ENCODE measurements at places on chromosomes 3 and 15. TPM values are rescaled to one million over a fixed set of nuclear protein-coding genes. Genes with fewer than 3 reads are reported as not detected.
A peak's percentile ranks its signal among the peaks of the same experiment; 100 is the strongest.

- DNase-seq = no peak
Measured at GRCh38 chr3:150412561-150413231, 4.6 kb downstream of the TSC22D2 start.

GRCh38 chr3:160981217-160981938 is 123.8 kb downstream of the B3GALNT1 start:
- peak; percentile 46 for DNase-seq

RTP4 gene
- total RNA-seq = 1.0 TPM

- DNase-seq = no peak
Measured at GRCh38 chr3:36924744-36925521, 19.9 kb downstream of the TRANK1 start.

DNA sequence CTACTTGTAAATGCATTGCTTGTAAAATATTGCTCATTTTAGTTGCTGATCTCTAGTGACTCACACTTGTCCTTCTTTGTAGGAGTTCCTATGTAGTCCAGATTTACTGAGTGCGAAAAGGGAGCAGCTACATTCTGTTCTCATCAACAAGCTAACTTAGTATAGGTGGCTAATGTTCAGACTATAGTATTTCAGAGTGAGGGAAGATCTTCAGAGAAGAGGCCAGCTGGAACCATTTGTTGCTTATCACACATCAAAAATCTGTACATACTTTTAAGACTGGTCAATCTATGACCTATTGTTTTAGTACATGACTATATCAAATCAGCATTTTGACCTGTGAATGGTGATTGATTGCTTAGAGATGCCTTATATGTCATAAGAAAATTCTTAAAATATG is 71.3 kb upstream of the THSD4 start:
- DNase-seq = no peak

PLD1 gene
- 60.3 TPM for total RNA-seq

DLG1 gene
- total RNA-seq = 31.7 TPM

CCNL1 gene
- total RNA-seq = 112 TPM

- no peak for DNase-seq
Measured at GRCh38 chr3:119468041-119468440, 722 bp upstream of the POGLUT1 start.

CRABP1 gene
- not detected for total RNA-seq

- no peak for DNase-seq
Measured at GRCh38 chr3:188007897-188008296, 146.1 kb upstream of the LPP start.

EPB42 gene
- total RNA-seq = 0.45 TPM

GRCh38 chr3:14246414-14246813 is 67.8 kb downstream of the LSM3 start:
- DNase-seq = no peak

GRCh38 chr3:184306341-184306972 is 7.4 kb downstream of the PSMD2 start:
- no peak for DNase-seq

- DNase-seq = no peak
Measured at GRCh38 chr15:58535894-58536293, 104.1 kb downstream of the LIPC start.

DNA sequence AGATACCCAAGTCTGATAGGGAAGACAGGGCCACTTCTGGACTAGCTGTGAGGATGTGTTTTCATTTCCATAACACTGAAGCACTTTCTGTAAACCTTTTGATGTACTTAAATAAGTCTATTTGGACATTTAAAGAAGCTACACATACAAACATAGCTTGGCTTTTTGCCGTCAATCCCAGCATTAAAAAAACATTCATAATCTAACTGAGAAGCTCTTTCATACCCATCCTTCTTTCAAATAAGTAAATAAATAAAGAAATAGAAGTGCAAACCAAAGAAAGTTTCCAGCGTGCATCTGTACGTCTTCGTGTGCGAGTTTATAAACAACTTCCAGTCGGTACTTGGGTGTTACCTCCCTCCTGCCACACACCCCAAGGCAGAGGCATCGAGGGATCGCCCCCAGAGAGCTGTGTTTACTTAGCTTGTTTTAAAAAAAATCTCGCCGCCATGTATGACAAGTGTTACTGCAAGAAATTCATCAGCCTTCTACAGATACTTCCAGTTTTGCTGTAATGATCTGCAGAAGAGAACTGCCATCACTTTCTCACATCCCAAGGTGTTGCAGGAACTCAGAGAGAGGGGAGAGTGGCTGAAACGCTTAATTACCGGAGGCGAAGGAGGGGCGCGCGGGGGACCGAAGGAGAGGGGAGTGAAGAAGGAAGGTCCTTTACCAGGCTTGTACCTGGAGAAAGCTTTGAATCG is 9.0 kb upstream of the MEIS2 start:
- no peak for DNase-seq

ZDHHC19 gene
- 11.4 TPM for total RNA-seq

DISP2 gene
- 0.88 TPM for total RNA-seq

DNA sequence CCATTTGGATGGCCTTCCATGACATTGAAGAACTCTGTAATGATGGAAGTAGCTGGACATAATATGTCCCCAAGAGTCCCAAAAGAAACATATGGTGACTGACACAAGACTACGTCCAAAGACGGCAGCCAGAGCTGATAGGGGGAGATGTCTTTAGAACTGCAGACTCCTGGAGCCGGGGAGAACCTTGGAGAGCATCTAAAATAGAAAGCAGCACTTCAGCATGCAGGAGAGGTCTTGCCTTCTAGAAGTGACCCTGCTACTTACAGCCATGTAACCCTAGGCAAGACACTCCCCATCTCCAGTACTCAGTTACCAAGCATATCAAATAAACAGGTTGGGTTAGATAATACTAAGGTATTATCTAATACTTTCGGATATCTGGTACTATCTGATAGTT is 143.8 kb upstream of the BCL6 start:
- no peak for DNase-seq

SERINC4 gene
- 0.22 TPM for total RNA-seq

DNA sequence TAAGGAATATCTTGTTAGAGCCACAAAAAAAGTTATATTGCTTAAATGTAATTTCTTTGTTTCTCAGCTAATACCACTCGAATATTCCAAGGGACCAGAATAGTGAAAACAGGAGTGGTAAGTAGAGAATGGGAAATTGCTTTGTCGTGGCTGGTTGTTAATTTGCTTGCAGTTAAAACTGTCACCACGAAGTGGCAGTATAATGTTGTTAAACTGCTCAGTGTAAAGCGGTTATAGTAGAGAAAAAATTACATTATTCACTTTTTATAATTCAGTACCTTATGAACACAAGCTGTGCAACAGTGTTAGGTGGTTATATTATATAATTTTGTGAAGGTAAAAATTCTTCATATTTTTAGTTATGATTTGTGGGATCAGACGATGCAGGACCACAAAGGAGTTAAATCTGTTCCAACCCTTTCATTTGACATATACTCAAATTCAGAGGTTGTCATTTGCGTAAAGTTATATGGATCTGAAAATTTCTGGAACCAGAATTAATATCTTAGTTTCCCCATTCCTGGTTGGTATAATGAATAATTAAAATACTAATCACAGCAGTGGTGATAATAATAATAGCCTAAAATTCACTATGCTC is 171.8 kb downstream of the FEZF2 start:
- no peak for DNase-seq

- no peak for DNase-seq
Measured at GRCh38 chr3:73685061-73685460, 60.3 kb upstream of the PDZRN3 start.

DNA sequence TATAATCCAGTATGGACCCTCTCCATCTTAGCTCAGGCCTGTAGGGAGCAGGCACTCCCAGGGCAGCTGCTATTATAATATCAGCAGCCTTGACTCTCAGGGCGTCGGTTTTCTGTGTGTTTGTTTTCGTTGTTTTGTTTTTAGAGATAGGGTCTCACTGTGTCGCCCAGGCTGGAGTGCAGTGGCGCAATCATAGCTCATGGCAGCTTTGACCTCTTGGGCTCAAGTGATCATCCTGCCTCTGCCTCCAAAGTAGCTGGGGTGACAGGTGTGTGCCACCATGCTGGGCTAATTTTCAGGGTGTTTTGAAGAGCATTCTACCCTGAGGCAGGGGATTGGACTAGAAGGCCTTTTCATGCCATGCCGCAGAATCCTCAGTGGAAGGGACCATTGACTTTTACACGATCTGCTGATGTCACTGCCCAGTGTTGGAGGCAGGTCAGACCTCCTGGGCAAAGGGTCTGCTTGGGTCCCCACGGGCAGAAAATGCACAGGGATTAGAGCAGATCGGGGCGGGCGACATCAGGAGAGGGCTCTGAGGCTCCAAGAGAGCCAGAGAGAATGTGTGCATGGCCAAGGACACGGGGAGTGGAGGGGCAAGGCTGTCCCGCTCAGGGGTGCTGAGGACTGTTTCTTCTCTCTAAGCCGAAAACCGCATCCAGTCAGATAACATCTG is 7.8 kb downstream of the MELTF start:
- no peak for DNase-seq

- DNase-seq = peak; percentile 61
Measured at GRCh38 chr3:53645754-53646153, 151.3 kb downstream of the CACNA1D start.

BUB1B gene
- total RNA-seq = 2.5 TPM

CCR9 gene
- total RNA-seq = not detected

TTLL13 gene
- total RNA-seq = 0.42 TPM

GRCh38 chr3:37506956-37507535 is 332.7 kb upstream of the LRRFIP2 start:
- DNase-seq = no peak

DNA sequence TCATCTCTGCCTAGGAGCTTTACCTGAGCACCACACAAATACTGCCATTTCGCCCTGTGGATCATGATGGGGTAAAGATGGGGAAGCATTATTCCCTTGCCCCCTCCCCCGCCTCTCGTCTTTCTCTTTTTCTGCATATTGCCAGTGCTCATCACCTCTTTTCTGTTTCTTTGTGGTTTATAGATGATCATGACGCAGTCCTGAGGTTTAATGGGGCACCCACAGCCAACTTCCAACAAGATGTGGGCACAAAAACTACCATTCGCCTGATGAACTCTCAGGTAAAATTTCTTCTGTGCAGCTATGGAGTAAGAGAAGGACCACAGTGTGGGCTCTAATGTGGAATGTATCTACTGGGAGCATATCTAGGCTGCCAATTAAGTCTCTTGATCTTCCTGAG is 88.2 kb downstream of the RPL39L start:
- DNase-seq = no peak

- peak; percentile 43 for DNase-seq
Measured at GRCh38 chr3:71559578-71560162, 23.9 kb downstream of the FOXP1 start.

IL5RA gene
- total RNA-seq = not detected

GRCh38 chr3:62203152-62203551 is 170.2 kb downstream of the FEZF2 start:
- DNase-seq = no peak

- DNase-seq = peak; percentile 87
Measured at GRCh38 chr15:22980189-22981050, at the start of gene CYFIP1. CYFIP1 (minus strand) TSS chr15:22980368; CDS start chr15:22947285, 33,083 bp downstream.

CCDC33 gene
- not detected for total RNA-seq

- no peak for DNase-seq
Measured at GRCh38 chr3:128933922-128934253, 54.5 kb downstream of the ACAD9 start.

PIGZ gene
- total RNA-seq = 4.0 TPM

GRCh38 chr3:127886231-127886955 is 28.6 kb upstream of the KBTBD12 start:
- no peak for DNase-seq

SMCO1 gene
- total RNA-seq = not detected

DNA sequence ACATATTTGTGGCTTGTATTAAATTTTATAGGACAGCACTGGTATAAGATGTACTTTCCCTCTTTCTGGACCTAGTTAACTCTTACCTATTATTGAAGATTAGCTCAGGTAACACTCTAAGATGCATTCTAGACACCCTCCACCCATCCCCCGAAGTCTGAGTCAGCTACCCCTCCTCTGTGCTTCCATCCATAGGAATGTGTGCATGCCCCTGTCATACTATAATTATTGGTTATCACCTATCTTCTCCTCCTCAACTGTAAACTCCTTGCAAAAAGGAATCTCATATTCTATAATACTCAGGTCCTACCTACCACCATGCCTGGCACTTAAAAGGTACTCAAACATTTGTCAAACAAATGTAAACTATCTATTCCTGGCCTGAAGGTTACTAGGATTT is 3.0 kb downstream of the PEAK1 start:
- DNase-seq = no peak

TMEM207 gene
- total RNA-seq = not detected

TGFBR2 gene
- total RNA-seq = 142 TPM

DNA sequence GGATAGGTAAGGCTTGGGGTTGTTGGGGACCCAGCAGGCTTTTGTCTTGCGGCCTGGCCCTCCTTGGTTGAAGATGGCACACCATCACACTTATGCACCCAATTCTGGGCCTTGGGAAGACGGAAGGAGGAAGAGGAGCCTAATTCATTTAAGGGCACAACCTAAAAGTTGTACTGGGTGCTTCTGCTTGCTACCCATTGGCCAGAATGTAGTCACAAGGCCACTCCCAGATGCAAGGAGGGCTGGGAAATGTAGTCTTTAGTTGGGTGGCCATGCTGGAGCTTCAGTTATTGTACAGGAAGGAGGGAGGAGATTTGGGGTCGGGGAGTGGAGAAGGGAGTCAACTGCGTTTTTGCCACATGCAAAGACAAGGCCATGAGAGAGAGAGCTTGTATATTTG is 109.2 kb downstream of the TMEM266 start:
- no peak for DNase-seq

DNA sequence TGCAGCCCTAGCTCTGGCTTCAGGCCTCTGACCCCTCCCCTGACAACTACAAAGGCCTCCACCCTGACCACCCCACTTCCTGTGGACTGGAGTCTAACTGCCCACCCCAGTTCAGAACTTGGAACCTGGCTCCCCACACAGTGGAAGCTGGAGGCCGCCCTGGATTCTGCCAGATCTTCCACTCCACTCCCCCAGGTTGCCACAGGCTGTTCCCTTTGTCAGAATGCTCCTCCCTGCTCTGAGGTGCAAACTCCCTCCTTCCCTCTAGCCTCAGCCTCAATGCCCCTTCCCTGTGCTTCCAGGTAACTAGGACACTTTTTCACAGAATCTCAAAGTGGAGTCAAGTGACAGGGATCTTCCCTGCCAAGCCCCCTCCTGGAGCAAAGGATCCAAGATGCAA is 62.8 kb upstream of the TMEM115 start:
- DNase-seq = no peak

DNA sequence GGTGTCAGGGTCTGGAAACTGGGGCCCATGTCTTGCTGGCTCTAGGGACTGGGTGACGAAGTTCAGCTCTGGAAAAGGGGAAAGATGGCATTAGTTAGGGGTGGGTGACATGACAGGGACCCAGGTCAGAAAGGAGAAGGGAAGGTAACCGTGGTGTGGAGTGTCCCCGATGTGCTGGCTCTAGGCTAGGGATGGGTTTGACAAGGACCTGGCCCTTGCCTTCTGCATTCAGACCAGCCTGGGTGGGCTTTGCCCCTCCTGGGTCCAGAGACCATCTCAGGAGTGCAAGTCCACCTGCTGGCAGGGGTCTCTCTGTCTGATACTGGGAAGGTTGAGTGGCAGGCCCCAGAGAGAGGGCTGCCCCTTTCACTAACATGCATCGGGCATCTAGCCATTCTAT is 28.7 kb upstream of the ATP2B2 start:
- no peak for DNase-seq

PLA2G4E gene
- not detected for total RNA-seq

Data from adrenal gland (tissue), 19 donors.